Aortic smooth muscle cell (primary cell): ENCODE measurements at places on chromosomes 6 and 20. TPM values are rescaled to one million over a fixed set of nuclear protein-coding genes. Genes with fewer than 3 reads are reported as not detected.

Gene NOTCH4
- total RNA-seq = 1.3 and 2.2 TPM in 2 replicates

Gene KCNS1
- not detected in 2 replicates for total RNA-seq

Gene PRDM13
- not detected in 2 replicates for total RNA-seq

Gene SYNCRIP
- 62.6 and 68.0 TPM in 2 replicates for total RNA-seq

Gene LY6G6F
- total RNA-seq = not detected in 2 replicates

Gene MOG
- total RNA-seq = not detected in 2 replicates

Gene LRP11
- total RNA-seq = 45.6 and 78.8 TPM in 2 replicates

Gene PPP1R14C
- 11.3 and 22.9 TPM in 2 replicates for total RNA-seq

Gene PRKN
- 3.2 and 4.2 TPM in 2 replicates for total RNA-seq

Gene ERVFRD-1
- not detected in 2 replicates for total RNA-seq
